Activated CD4-positive, CD25-positive, alpha-beta regulatory T cell (primary cell): ENCODE measurements at places on chromosomes 13 and 19.

GRCh38 chr19:41871573-41872383 is 5.3 kb upstream of the CD79A start:
- DNase-seq: no peak

DNA sequence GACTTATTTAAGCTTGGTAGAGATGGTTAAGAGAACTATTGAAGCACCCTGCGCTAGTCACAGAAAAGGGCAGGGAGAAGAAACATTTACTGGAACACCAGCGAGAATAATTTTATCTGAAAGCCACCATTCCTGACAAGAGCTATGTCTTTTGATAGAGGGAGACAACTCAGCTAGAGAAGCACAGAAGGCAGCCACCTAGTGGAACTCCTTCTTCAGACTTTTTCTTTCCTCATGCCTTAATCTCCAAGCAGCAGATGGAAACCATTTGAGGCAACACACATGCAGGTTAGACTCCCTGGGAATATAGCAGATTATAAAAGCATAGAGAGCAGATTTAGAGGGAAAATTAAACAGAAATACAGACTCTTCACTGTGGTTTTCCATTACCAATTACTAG is 813.4 kb downstream of the SLITRK6 start:
- DNase-seq: no peak

GRCh38 chr19:32570081-32570785 is 10.8 kb upstream of the PDCD5 start:
- DNase-seq: peak; percentile 9

GRCh38 chr13:70249332-70250064 is 141.2 kb upstream of the KLHL1 start:
- no peak for DNase-seq

DNA sequence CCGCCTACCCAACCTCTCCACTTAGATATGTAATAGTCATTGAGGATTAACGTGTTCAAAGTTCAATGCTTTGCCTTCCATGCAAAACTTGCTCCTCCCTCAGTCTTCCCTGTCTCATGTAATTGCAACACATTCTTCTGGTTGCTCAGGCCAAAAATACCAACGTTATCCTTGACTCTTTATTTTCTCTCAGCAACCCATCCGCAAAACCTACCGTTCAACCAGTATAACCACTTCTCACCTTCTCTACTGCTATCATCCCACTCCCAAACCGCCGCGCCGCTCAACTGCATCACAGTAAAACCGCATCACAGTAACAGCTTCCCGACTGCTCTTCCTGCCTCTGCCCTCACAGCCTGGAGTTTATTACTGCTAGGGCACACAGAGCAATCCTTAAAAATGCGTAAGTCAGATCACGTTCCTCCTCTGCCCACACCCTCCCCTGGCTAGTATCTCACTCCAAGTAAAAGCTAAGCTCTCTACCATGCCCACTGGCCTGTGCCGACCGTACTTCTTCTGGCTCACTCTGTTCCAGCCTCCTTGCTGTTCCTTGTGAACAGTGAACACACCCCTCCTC is 8.2 kb downstream of the MTIF3 start:
- DNase-seq: no peak

- no peak for DNase-seq
Measured at GRCh38 chr13:112240076-112240475, 136.1 kb upstream of the SPACA7 start.

- DNase-seq: no peak
Measured at GRCh38 chr13:97122381-97122996, 99.6 kb upstream of the MBNL2 start.

GRCh38 chr13:47298506-47298905 is 401.7 kb upstream of the HTR2A start:
- no peak for DNase-seq

DNA sequence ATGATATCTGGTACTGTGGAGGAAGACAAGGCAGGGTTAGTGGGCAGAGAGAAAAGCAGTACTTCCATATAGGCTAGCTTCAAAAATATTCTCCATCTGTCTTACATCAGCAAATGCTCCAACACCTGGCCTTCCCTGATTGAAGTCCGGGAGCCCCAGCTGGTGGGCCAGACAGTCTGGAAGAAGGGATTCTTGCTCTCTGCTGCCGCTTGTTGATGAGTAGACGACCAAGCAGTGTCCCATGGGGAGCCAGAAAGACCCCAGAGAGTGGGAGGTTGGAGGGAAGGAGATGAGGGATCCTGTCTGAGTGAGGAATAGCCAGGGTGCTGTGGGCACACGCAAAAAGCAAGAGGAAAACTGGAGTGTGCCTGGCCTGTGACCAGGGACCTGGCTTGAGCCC is 95.1 kb downstream of the ATP8A2 start:
- DNase-seq: no peak

- DNase-seq: no peak
Measured at GRCh38 chr13:42398533-42398932, 126.6 kb downstream of the AKAP11 start.

- no peak for DNase-seq
Measured at GRCh38 chr13:44155422-44156293, 218.0 kb upstream of the SERP2 start.

GRCh38 chr13:78499802-78500201 is 103.5 kb downstream of the POU4F1 start:
- no peak for DNase-seq

GRCh38 chr13:49058761-49059160 is 83.0 kb downstream of the FNDC3A start:
- no peak for DNase-seq

GRCh38 chr13:97198753-97199152 is 23.4 kb upstream of the MBNL2 start:
- no peak for DNase-seq

GRCh38 chr19:11330127-11330526 is 9.3 kb downstream of the RAB3D start:
- DNase-seq: no peak

DNA sequence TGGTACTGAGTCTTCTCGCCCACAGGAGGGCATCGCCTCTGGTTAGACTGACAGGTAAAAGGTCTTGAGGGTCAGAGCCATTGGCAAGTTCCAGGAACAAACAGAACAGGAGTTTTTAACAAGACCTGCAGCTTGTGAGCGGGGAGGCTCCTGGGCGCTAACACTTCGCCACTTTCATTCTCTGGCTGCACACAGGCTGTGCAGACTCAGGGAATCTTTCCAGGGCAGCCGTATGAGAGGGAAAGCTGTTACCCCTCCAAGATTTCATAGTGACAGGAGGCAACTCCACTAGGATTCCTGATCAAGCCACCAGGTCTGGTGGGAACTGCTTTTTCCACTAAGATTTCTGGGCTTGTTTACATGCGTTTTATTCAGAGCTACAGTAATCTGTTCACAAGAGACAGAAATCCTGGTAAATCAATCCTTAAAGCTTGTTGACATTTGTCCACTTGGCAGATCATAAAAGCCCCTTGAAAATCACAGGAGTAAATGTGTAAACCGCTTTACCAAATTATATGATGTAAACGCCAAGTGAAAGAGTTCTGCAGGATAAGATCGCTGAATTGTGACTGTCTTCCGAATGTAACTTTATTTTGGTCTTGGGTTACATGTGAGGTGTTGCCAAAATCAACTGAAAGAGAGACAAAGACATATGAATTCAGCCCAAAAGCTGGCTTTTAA is 190.6 kb downstream of the MZT1 start:
- DNase-seq: no peak

DNA sequence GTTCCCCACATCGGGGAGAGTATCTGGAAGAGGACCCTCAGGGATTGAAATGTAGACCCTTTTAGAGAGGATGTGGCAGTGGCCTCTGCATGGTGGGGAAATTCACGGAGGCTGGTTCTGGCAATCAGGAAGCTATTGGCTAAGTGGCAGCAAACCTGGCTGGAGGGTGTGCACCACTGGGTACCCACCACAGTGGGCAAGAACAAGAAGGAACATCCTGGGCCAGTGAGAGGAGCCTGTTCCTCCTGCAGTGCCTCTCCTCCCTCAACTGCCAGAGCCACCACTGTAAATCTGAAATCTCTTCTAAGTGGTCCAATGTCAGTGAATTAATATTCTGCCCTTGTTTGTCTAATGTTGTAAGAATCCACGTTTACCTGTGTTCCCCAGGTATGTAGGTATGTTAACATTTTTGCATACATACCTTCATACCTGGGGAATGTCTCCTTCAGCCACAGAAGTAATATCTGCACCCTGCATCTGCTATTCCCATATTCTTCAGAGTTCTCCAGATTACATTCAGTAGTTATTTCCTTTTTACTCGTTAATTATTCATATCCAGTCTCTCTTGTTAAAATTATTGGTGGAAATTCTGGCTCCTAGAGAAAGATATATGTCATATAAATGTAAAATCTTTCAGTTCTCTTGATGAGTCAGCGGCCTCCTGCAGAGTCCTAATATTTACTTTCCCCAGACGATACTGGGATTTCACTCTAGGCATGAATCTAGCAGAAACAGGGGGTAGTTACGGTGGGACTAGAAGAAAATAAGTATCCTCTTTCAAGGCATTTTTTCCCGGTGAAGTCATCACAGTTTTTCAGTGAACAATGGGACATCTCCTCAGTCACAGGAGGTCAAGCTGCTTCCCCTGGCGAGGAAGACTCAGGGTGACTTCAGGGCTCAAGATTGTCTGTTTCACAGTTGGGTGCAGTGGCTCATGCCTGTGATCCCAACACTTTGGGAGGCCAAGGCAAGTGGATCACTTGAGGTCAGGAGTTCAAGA is 148.3 kb downstream of the MYO16 start:
- DNase-seq: no peak

- DNase-seq: no peak
Measured at GRCh38 chr13:59568306-59568705, 595.4 kb downstream of the DIAPH3 start.

DNA sequence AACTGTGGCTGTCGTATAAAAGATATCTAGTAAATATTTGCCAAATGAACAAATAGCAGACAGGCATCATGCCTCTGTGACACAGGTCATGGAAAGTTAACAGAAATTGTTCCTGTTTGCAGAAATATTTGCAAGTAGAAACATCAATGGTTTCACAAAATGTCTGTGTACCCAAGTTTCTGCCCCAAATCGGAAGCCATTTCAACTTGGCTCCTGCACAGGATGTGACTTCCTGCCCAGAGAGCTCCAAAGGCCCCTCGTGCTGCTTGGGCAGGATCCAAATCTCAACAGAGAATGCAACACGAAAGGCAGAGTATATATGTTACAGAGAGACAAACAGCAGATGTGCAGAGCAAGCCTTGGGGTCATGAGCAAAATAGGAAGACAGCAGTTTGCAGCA is 95.5 kb upstream of the SERP2 start:
- DNase-seq: no peak

GRCh38 chr19:16113727-16114126 is 2.0 kb downstream of the RAB8A start:
- DNase-seq: no peak
